ENCODE measurements at places on chromosomes 12 and 14.
A peak's percentile ranks its signal among the peaks of the same experiment; 100 is the strongest.

DNA sequence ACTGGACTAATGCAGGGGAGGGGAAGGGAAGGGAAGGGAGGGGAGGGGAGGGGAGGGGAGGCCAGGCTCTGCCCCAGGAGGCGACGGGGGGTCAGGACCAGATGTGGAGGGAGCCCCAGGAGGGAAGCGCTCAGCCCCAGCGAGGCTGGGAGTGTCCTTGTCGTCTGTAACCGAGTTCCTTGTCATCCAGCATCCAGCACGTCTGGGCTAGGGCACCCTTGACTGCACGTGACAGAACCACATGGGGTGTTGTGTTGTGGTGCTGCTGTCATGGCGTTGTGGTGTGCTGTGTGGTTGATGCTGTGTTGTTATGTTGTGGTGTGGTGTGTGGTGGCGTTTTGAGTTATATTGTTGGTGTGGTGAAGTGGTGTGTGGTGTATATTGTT lies 28.4 kb upstream of the SFSWAP start:
- no peak for DNase-seq

GRCh38 chr14:100590726-100591452 lies 3.7 kb upstream of the BEGAIN start:
- no peak for DNase-seq

DNA sequence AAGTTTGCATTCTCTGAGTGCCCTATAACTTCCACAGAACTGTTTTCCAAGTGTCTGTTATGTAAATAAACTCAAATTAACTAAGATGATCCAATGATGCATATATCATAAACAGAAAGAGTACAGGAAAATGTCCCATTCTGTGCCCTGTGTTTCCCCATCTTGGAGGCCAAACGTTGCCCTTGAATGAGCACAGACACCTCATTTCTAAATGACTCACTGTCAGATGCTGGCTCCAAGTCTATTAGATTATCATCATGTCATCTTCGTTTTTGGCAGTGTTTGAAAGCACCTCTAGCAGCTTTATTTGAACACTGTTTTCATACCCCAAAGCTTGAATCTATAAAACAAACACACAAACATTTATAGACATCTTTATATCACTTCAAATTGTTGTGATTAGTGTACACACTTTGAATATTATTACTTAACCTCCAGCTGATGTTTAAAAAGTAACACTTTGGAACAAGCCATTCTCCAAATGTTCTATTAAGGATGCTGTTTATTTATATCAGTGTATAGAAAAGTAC lies 424.2 kb downstream of the NOVA1 start:
- DNase-seq: no peak

GRCh38 chr12:89461649-89462612 lies 62.7 kb downstream of the GALNT4 start:
- peak; percentile 56 for DNase-seq

- DNase-seq: no peak
These were observed 29.0 kb upstream of the SMOC1 start for GRCh38 chr14:69850086-69850735.

- DNase-seq: no peak
These were observed 101.8 kb downstream of the CNTN1 start for GRCh38 chr12:40794087-40794486.

- no peak for DNase-seq
These were observed 43.4 kb upstream of the LIMA1 start for GRCh38 chr12:50326590-50327284.

- no peak for DNase-seq
These were observed 8.4 kb downstream of the HOXC8 start for GRCh38 chr12:54017027-54017788.

GRCh38 chr12:101773650-101774162 lies 34.4 kb upstream of the SYCP3 start:
- no peak for DNase-seq

DNA sequence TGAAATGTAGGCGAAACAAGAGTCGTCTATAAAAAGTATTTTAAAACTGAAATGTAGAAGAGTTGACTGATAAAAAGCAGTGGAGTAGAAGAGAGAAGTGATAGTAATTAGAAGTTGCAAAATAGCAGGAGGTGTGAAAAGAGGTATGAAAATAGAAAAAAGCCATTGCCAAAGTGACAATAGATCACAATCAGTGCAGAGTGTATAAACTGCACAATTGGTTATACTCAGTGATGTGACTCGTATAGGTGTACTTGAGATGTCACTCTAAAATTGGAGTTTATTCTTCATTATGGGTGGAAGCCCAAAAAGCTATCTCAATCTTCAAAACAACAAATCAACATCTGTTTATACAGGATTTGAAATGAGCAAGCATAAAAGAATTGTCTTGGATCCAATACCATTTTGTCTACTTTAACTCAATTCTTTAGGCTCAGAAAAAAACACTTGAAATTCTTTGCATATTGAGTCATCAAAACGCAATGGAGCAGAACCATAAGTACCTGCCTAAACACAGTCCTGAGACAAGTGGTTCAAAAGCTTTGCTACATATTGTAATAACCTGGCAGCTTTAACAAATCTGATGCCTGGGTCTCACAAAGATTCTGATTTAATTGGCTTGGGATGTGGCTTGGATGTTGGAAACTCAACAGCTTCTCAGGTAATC lies 8.8 kb downstream of the IKBIP start:
- no peak for DNase-seq

- DNase-seq: no peak
These were observed 2.4 kb upstream of the SERPINA9 start for GRCh38 chr14:94478420-94478819.

GRCh38 chr14:72519543-72519942 lies 374.4 kb downstream of the DPF3 start:
- DNase-seq: no peak

GRCh38 chr14:61603736-61604135 lies 91.6 kb upstream of the HIF1A start:
- no peak for DNase-seq

GRCh38 chr12:124213666-124214347 lies 81.1 kb upstream of the RFLNA start:
- DNase-seq: no peak

GRCh38 chr12:80208071-80208470 lies 108.7 kb downstream of the OTOGL start:
- DNase-seq: no peak

- DNase-seq: peak; percentile 95
These were observed 56.5 kb downstream of the HCAR2 start for GRCh38 chr12:122646517-122647217.

- no peak for DNase-seq
These were observed 35.5 kb upstream of the STON2 start for GRCh38 chr14:81435391-81436295.

- DNase-seq: no peak
These were observed 14.3 kb upstream of the RIC8B start for GRCh38 chr12:106760184-106760531.

DNA sequence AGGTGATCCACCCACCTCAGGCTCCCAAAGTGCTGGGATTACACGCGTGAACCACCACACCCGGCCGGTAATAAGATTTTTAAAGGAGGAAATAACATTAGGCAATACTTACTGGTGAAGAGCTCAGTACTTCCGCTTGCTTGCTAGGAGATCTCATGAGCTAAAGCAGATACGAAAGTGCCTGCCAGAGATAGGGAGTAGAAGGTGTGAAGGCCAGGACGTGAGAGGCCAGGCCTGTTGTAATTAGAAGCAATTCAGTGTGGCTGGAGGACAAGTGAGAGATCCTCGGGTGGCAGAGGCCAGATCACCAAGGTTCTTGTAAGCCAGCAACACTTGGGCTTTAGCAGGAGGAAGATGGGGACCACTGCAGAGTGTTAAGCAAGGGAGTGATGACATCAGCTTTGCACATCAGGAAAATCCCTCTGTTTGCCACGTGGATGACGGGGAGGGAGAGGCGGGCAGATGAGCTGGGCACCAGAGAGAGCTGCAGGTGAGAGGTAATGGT lies 7.6 kb downstream of the TECPR2 start:
- no peak for DNase-seq

GRCh38 chr12:71721783-71722505 lies 32.7 kb upstream of the RAB21 start:
- DNase-seq: no peak

DNA sequence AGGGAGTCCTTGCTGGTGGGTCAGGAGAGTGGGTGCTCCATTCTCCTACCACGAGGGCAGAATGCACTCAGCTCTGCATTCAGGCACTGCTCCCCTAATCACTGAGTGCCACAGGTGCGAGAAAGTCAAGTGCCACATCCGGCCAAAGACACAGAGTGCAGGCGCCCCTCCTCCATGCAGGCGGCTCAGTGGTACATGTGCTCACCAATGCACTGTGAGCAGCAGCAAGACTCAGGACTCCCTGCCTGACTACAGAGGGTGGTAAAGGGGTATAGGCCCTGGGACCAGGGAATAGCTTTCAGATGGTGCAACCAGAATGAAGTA lies 32.9 kb downstream of the ZFYVE21 start:
- no peak for DNase-seq

- no peak for DNase-seq
These were observed 842 bp downstream of the OAS2 start for GRCh38 chr12:112979041-112979680.

GRCh38 chr12:52056801-52057637 lies 5.8 kb downstream of the NR4A1 start:
- DNase-seq: no peak

GRCh38 chr12:43277651-43278540 lies 274.1 kb downstream of the ADAMTS20 start:
- no peak for DNase-seq

GRCh38 chr14:49881350-49882001 lies 11.4 kb upstream of the ARF6 start:
- DNase-seq: no peak

GRCh38 chr14:59687663-59688062 lies 111.1 kb upstream of the CCDC175 start:
- no peak for DNase-seq

DNA sequence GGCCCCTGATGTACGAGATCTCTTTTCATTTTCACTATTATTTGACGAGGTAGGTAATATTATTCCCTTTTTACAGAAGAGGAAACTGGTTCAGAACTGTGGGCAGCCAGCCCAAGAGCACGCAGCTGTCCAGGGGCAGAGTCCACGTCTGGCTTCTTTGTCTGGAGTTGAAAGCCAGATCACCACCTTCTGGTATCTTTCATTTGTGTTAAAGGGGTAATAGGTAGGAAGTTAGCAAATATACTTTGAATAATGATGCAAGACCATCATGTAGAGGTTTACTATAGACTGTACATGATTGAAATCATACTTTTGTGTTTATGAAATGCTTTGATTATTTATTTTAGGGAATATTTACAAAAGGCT lies 144.1 kb upstream of the AMIGO2 start:
- DNase-seq: no peak

DNA sequence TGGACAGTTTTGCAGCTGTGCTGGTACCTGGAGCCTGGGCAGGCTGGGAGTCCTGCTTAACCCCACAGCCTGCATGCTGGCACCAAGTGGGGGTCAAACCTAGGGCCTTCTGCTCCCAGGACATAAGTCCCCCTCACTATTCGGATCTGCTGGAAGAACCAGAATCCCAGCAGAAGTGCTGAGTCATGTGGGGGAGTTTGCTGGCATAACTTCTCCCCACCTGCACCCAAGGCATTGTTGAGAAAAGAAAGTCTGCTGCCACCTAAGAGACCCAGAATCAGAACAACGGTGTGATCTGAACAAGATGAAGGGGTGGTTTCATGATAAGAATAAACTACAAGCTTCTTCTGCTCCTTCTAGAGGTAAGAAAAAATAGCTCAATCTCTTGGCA lies 102.7 kb downstream of the RBM19 start:
- DNase-seq: no peak

- DNase-seq: no peak
These were observed 176.0 kb upstream of the DYRK2 start for GRCh38 chr12:67472539-67472938.

GRCh38 chr12:124612410-124612680 lies 44.9 kb upstream of the NCOR2 start:
- no peak for DNase-seq

GRCh38 chr14:75303381-75303789 lies 24.8 kb downstream of the FOS start:
- no peak for DNase-seq

GRCh38 chr14:34190717-34191116 lies 239.8 kb upstream of the EGLN3 start:
- DNase-seq: no peak

DNA sequence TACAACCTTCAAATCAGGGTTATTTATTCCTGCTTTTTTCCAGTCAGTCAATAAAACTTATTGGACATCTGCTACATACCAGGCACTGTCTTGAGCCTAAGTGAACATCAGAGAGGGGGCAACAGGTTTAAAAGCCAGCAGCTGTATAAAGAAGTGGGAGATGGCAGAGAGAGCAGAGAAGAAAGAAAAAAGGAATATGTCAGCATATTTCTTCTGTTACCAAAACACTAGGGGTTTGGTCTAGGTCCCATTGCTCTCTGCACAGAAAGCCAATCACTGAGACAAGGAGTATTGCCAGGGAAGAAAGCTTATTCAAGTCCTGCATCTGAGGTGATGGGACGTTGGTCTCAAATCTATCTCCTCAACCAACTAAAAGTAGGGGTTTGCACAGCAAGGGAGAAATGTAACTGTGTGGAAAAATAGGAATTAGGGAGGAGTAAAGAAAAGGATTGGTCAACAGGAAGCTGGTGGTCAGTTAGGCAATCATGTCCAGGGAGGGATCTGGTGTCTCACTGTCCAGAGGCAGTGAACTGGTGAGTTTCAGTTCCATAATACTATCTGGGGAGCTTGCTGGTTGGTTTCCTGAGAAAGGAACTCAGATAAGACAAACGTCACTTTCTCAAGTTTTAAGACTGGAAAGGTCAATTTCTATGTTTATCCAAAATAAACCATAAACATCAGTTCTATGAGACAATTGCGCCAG lies 107.5 kb downstream of the PHLDA1 start:
- no peak for DNase-seq

GRCh38 chr12:62774794-62775193 lies 160.2 kb downstream of the PPM1H start:
- no peak for DNase-seq

DNA sequence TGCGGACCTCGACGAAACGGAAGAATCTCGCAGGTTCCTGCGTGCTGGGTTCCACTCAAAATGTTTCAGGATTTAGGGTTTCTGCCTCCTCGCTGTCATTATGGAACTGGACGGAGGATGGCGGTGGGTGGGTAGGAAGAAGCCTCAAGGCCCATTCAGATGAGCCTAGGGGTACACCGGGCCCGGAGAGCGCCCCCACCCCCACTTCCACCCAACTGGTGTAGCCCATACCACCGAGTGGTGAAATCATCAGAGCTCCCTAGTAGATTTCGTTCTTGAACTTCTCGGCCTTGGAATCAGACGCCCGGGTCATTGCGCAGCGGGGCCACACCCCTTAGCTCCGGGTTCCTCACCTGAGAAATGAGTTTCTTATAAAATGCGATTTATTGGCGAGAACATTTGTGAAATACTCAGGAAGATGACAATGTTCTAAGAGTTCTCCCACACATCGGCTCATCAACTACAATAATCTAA lies 13.3 kb upstream of the TBX3 start:
- no peak for DNase-seq

All from HS-5 (cell line).